Temporal lobe (tissue), 4 donors: ENCODE measurements at places on chromosomes 6 and 20. TPM values are rescaled to one million over a fixed set of nuclear protein-coding genes. Genes with fewer than 3 reads are reported as not detected.

PI3 gene
- total RNA-seq = not detected

RAD21L1 gene
- under 0.01 TPM for total RNA-seq

TGM6 gene
- not detected for total RNA-seq

GJA10 gene
- total RNA-seq = not detected

DTD1 gene
- total RNA-seq = 71.1 TPM

KIF25 gene
- total RNA-seq = 0.25 TPM
